ENCODE measurements at places on chromosomes 1 and 21.

GRCh38 chr1:244329591-244330317, 122.0 kb downstream of the ADSS2 start:
- peak; percentile 93 for DNase-seq

GRCh38 chr1:14875524-14876509, 277.3 kb downstream of the KAZN start:
- DNase-seq, result no peak

DNA sequence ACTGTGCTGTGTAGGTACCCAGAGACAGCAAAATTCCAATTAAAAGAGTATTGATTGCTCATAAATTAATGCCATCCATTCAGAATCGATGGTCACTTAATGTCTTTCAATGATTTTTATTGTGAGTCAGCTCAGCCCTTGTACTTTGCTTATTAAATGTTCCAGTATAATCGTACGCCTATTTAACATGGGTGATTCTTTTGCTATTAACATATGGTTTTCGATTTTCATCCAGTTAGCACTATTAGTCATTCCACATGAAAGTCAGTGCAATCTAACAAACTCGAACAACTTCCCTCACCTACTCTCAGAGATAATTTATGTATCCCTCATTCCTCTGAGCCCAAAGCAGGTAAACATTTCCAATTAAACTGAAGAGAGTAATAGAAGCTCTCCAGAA, 109.6 kb upstream of the APP start:
- no peak for DNase-seq

DNA sequence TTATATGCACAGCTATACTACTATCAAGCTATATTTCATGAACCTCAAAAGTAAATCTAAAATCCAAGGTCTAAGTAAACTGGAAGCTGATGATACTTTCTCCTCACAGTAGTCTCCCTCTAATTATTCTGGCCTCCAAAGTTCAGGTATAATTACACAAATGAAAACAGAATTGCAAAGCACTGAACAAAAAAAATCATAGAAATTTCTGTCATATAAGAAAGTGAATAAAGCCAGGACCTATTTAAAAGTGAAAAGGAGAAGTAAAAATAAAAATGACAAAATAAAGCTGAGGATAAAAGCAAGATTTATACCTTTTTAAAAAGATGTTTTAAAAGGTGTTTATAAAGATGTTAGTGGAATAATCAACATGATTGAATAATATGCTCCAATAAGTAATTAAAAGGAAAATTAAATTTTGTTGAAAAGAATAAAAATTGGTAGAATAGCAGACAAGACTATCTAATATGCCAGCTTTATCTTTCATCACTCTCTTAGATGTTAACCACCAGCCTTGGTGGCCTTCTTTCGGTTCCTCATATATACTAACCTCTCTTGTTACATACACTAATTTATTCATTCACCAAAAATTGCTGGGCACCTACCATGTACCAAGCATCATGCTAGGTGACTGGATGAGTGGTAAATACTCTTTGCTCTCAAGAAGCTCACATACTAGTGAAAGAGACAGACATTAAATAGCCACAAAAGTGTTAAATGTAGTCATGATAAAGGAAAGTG, 25.1 kb downstream of the SHCBP1L start:
- DNase-seq, result no peak

GRCh38 chr1:245121523-245121922, 33.3 kb upstream of the KIF26B start:
- DNase-seq, result no peak

DNA sequence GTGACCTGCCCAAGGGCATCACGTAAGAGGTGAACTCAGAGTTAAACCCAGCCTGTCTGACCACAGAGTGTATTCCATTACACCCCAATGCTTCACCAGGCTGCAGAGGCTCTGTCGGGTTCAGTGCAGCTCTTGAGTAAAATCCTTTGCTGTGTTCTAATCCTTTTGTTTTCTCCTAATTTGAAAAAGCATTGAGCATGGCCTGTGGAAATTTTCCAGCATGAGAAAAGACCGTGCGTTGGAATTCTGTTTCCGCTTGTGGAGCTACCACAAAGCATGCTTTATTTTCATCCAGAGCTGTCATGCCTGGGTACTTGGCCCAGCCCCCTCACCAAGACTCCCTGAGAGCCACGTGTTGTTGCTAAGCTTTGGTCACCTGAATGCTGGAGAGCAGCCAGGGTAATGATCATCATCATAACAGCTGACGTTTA, 317.6 kb downstream of the PRDM2 start:
- peak; percentile 32 for DNase-seq

DNA sequence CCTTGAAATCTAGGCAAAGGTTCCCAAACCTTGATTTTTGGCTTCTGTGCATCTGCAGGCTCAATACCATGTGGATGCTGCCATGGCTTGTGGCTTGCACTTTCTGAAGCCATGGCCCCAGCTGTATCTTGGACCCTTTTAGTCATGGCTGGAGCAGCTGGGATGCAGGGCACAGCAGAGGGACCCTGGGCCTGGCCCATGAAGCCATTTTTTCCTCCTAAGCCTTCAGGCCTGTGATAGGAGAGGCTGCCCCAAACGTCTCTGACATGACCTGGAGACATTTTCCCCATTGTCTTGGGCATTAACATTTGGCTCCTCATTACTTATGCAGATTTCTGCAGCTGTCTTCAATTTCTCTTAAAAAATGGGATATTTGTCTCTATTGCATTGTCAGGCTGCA, 97.4 kb downstream of the NPHS2 start:
- no peak for DNase-seq

- peak; percentile 67 for DNase-seq
Measured at GRCh38 chr1:54297596-54298283, 97.8 kb downstream of the MRPL37 start.

GRCh38 chr1:17177651-17178050, 27.3 kb upstream of the PADI1 start:
- DNase-seq, result no peak

- DNase-seq, result no peak
Measured at GRCh38 chr1:38030596-38031512, 15.7 kb downstream of the POU3F1 start.

DNA sequence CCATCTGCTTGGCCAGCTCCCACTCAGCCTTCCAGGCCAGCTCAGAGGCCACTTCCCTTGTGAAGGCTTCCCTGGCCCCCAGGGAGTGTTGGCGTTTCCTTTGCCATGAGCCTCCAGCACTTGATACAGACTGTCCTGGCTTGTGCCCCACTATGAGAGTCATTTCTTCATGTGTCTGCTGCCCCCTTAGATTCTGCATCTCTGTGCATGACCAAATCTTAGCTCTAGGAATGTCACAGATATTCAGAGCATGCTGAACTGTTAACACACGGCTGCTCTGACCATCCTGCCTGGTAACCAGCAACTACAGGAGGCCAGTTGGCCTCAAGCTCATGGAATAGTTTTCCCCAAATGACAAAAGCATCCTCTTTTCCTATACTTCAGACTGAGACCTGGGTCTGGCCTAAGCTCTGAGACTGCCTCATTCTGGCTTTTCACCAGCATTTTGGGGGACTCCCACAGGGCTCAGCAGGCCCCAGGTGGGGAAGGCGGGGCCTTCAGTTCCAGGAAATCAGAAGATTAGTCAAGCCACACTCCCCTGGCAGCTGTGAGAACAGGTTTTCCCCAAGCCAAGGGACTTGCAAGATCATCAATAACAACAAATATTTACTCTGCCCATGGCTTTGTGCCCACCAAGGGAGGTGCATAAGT, 182.6 kb upstream of the EDN2 start:
- DNase-seq, result peak; percentile 68

GRCh38 chr1:69921486-69921885, 283.9 kb downstream of the LRRC40 start:
- DNase-seq, result no peak

- DNase-seq, result no peak
Measured at GRCh38 chr1:210496063-210496462, 167.4 kb downstream of the HHAT start.

- peak; percentile 54 for DNase-seq
Measured at GRCh38 chr1:230026572-230026971, 40.5 kb upstream of the GALNT2 start.

DNA sequence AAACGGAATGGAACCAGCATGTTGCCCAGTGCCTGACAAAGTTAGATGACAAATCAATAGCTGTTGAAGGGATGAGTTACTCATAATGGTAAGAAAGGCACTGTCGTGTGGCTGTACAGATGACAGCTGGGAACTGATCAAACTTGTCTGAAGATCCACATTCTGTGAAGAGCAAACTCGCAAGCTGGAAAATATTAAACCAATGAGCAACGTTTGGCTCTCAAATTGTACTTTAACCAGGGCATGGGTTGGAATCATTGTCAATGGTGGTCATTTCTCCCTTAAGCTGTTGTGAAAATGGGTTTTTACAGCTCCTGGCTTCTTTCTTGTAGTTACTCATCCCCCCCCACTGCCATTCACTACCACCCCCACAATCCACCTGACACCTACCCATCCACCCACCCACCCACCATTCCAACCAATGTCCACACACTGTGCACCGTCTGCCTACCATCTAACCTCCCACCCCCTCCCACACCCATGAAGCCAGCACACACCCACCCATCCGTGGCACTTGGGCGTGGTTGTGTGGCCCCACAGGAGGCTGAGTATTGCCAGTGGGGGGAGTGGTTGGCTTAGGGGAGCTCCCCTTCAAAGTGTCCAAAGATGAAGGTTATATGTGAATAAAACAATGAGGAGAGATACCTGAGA, 46.7 kb downstream of the CLDN14 start:
- peak; percentile 64 for DNase-seq

DNA sequence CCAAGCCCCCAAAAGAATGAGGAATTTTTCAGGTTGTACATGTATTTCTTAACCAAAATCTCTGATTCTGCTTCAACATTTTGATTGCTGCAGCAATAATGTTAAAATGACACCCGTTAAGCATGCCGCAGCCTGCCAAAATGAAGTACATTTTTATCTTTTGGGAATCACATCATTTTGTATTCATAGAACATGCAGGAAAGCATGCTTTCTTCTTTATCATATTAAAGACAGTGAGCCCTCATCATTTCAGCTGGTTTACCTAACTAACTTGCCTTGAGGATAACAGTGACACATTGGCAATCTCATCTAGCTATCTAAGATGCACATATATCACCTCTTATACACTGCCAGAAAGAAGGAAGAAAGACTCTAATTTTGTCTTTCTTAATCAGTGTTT, 299.2 kb downstream of the LTN1 start:
- no peak for DNase-seq

DNA sequence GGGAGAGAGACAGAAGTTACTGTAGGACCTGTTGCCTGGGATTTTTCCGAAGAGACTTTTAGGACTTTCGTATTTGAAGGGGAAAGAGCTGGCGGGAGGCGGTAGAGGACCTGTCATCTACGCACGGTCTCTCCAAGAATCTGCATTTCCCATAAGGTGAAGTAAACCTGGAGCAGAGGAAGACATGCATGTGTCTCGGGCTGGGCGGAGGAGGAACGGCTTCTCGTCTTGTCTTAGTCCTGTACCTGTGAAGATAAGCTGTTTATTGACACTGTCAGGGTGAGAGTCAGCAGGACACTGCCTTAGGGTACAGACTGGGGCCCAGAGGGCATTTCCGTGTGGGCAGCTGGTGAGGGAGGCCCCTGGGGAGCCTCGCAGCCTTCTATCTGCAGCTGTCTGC, 123.4 kb upstream of the COL6A1 start:
- no peak for DNase-seq

DNA sequence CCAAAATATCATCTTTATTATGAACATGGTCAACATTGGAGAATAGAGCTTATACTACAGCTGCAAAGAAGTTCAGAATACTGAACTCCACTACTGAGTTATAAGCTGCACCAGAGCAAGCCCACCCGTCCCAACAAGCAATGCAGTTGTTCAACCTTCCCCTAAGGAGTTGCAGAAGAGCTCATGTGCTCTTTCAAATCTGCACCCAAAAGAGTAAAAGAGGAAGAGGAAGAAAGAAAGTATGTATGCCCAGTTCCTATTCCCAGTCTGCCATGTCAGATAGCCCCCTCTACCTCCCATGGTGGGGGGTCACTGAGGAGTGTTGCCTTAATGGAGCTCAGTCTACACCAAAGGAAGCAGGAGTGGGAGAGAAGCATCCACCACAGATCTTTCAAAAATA, 6.9 kb downstream of the C1orf162 start:
- DNase-seq, result no peak

GRCh38 chr1:28272215-28272852, 13.0 kb downstream of the SESN2 start:
- DNase-seq, result no peak

DNA sequence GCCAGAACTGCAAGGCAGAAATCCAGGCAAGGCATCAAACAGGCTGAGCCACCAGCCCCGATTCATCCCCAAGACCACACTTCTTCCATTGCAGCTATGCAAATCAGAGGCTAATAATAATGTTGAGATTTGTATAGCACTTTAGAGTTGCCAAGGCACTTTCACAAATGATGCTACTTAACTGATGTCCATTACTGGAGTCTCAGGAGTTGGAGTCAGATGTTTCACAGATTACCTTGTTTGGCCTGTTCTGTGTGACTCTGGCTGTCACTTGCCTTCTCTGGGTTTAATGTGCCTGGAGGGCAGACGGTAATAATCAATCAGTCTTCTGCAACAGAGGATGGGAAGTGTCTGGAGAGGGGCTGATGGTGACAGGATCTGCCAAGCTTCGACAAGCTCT, 40.8 kb upstream of the MPZL1 start:
- DNase-seq, result no peak

- DNase-seq, result peak; percentile 58
Measured at GRCh38 chr21:15552914-15553494, 176.8 kb upstream of the USP25 start.

GRCh38 chr1:153945795-153946621, 510 bp downstream of the DENND4B start:
- DNase-seq, result peak; percentile 20

DNA sequence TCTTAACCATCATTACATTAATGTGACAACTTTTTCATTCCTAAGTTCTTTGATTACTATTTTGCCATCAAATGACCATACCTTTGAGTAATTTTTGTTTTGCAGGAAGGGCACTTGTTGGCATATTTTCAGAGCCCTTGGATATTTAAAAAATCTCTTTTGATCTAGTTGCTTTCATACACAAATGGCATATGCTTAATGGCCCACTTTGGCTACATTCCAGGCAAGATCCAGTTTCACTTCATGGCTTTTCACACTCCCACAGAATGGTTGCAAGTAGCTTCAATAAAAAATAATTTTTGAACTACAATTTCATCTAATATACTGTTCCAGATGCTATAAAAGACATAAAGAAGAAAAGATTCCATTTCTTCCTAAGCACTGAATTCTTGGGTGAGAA, 18.1 kb downstream of the ADAM30 start:
- no peak for DNase-seq

DNA sequence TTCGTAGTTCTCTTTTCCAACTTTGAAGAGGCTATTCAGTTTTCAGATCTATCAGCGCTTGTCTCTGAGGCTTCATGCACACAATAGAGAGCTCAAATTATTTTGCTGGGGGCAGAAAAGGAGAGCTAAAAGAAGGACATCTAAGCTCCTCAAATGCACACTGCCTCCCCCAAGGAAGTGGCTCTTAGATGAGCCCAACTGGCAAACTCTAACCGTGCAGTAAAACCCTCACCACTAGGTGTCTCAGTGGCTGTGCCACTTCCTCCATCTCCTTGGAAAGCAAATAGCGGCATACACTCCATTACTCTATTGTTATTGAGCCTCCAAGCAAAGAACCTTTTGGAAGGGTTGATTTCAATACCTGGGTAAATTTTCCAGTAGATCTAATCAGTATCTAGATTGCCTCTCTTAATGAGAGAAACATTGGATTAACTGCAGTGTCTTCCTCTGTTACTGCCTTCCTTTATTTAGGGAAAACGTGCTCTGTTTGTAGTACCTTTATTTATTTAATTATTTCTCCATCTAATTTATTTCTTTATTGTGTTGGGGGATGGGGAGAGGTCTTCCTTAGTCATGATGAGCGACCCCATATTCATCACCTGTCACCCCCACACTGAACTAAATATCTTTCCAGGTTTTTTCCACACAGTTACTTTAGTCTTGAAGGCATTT, 9.2 kb upstream of the SFPQ start:
- DNase-seq, result peak; percentile 84
